NCI-H524 treated with DMSO at 0.1 percent for 48 hours (cell line): ENCODE measurements at places on chromosomes 4 and X.

DNA sequence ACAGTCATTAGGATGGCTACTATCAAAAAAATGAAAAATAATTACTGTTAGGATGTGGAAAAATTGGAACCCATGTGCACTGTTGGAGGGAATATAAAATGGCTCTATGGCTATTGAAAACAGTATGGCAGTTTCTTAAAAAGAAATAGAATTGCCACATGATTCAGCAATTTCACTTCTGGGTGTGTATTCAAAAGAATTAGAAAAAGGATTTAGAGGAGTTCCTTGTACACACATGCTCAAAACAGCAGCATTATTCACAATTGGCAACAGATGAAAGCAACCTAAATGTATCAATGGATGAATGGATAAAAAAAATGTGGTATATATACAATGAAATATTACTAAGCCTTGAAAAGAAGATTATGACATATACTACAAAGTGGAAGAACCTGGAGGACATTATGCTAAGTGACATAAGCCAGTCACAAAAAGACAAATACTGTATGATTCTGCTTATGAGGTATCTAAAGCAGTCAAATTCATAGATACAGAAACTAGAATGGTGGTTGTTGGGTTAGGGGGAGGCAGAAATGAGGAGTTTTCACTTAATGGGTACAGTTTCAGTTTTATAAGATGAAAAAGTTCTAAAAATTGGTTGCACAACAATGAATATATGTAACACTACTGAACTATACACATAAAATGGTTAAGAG lies 123.2 kb downstream of the ELOVL6 start:
- DNase-seq: no peak

DNA sequence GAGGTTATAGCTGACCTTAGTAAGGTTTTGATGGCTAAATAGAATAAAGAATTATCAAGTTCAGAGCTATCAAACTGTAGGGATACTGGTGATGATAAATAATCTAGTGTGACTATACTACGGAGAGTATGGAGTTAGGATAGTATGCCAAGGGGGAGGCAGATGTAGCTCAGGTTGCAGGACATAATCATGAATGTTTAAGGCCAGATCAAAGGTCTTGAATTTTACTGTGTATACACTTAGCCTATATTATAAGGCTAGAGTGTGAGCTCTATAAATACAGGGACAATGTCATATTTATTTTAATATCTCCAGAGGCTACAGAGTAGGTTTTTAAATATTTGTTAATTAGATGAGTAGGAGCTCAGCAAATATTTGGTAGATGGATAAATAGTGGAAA lies 131.1 kb upstream of the STIM2 start:
- DNase-seq: no peak

DNA sequence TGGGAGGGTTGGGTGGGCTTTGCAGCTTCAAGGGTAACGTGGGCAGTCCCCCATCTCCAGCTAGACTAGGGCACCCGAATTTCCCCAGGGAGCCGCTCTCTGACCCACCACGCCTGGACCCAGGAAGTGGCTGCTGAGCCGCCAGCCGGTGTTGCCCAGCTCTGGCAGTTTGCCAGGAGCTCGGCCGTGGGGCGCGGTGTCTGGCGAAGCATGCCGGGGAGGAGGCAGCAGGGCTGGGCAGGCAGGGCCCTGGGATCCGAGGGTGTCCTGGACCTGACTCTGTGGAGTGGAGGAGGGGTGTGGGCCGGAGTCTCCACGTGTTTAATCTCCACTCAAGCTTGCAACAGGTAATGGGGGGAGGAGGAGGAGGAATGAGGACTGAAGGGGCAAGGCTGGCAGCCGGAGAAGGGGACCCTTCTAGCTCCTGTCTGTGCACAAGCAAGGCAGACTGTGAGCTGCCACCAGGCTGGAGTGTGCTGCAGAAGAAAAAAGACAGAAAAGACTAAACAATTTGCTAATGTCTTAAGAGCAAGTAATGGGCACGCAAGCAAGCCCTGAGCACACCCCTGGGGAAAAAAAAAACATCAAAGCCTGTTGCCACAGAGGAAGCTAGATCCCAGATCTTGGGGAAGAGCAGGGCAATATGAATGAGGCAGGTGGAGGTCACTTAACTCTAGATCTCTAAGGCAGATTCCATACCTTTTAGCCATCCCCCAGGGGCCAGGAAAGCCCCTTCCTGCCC lies 2.4 kb downstream of the LONRF3 start:
- DNase-seq: no peak

- DNase-seq: no peak
Measured at GRCh38 chr4:751676-752075, 46.0 kb downstream of the PCGF3 start.

- no peak for DNase-seq
Measured at GRCh38 chrX:69062493-69062892, 102.8 kb downstream of the PJA1 start.

DNA sequence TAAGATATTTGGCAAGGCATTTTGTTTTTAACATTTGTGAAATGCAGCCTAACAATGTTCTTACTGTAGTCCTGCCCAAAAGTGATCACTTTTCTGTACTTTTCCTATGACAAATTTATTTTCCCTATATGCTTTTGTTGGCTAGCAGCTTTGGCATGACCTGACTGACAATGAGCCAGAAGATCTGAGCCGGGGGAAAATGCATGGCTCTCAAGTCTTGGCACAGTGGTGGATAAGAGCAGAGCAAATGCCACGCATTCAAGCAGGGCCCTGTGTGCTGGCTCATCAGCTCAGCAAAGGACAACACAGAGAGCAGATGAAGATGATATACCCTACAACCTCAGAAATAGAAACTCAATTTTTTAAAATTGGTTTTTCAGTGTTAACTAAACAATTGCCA lies 187.3 kb downstream of the ANAPC10 start:
- no peak for DNase-seq

DNA sequence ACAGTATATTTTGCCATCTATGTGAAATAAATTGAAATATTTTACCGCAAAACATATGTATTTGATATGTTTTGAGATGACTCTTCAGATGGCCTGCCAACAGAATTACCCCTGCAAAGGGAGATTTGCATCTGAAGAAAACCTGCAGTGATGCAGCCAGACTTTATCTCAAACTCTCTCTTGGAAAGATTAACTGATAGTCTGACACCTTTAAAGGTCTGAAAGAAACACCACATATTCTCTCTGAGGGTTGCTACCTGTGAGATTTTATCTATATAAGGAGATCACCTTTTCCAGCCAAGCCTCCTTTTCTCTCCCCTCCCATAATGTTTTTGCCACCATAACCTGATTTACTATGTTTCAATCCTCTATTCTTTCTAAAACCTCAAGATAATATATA lies 1106.3 kb upstream of the IGFBP7 start:
- DNase-seq: no peak
